ENCODE measurements at places on chromosomes 12 and 14. TPM values are rescaled to one million over a fixed set of nuclear protein-coding genes. Genes with fewer than 3 reads are reported as not detected.
A peak's percentile ranks its signal among the peaks of the same experiment; 100 is the strongest.

Gene CLEC1A
- not detected for total RNA-seq

Gene RNASE1
- 3.6 TPM for total RNA-seq

- H3K36me3 ChIP-seq, result no peaks in the 10 kb centered on the region
- no peak overlapping the region for H3K4me3 ChIP-seq
- H3K27me3 ChIP-seq, result no peaks in the 10 kb centered on the region
- peak; percentile 69 for DNase-seq
- H3K27ac ChIP-seq, result no peak overlapping the region
- no peaks in the 10 kb centered on the region for H3K4me1 ChIP-seq
Measured at GRCh38 chr14:50619569-50620141, 48.5 kb downstream of the SAV1 start.

DNA sequence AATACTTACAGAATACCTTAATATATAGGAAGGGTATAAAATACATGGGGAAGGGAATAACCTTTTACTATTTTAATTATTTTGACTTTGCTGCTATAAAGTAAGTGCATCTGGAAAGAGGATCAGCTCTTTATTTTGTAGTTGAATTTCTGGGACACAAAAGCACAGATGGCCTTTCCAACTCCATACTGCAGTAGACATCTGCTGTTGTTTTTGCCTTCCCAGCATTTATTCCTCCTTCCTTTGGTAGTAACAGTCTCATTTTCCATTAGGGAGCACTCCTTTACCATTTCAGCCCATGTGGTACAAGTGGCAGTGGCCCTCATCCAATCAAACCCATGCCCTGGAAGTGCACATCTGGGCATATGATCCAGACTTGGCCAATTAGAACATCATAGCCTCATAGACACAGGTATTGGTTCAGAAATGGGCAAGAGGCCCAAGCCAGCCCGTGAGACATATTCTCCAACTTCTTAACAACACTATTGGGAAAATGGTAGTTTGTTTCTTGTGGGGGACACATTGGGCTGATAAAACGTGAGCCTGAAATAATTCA, 64.8 kb upstream of the YARS2 start:
- H3K4me1 ChIP-seq, result peaks cover 39% of the 10 kb centered on the region

Gene PPP1R36
- total RNA-seq, result not detected

Gene KLRG1
- total RNA-seq, result 5.6 TPM

DNA sequence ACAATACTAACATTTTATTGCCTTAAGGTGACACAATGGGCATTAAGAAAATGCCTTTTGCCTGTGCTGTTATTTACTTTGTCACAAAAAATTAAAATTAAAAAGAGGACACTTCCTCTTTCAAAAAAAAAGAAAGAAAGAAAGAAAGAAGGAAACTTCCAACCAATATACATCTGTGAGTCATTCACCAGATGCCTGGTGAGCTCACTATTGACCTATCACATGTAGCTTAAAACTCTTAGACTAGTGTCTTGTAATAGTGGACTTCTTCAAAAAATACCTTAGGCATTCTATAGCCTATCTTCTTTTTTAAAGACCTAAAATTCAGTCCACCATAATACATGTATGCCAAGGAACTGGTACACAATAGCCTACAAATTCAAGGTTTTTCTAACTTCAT, 4.9 kb upstream of the SOX5 start:
- no peak for DNase-seq
- H3K4me1 ChIP-seq, result peaks cover 3% of the 10 kb centered on the region
- no peak overlapping the region for H3K4me3 ChIP-seq

GRCh38 chr14:70982200-70982599, 74.9 kb downstream of the PCNX1 start:
- H3K36me3 ChIP-seq, result peaks cover 7% of the 10 kb centered on the region
- H3K27ac ChIP-seq, result peak overlapping the region; percentile 11
- no peak for DNase-seq

Gene WSCD2
- 7.0 TPM for total RNA-seq
